NCI-H2171 treated with DMSO at 0.1 percent for 48 hours (cell line): ENCODE measurements at places on chromosomes 12 and 14.

DNA sequence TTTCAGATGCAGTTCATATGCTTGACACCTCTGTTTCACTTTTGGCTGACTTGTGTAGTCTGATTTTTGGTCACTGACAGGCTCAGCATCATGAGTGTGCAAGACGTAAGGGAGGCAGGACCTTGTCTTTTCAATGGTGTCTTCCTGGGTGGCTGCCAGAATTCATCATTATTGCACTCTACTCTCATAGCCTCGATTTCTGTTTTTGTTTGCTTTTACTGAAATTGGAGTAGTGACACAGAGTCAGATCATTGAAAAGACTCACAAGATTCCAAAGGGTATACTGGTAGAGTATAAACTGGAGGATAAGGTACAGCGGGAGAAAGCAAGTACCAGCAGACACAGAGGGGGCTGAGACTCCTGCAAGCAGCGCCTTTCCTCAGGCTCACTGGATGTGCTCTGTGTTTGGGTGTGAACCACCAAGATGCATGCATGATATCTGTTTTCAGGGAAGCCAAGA, 126.3 kb upstream of the FGD4 start:
- no peak for DNase-seq

GRCh38 chr12:71010143-71010479, 89.6 kb upstream of the PTPRR start:
- DNase-seq = no peak

GRCh38 chr12:118061011-118061872, at the start of gene WSB2:
Gene WSB2 (minus strand): TSS chr12:118061179. CDS start chr12:118061048, 131 bp downstream.
- DNase-seq = peak; percentile 43

- DNase-seq = no peak
Measured at GRCh38 chr12:116594325-116595038, 35.3 kb downstream of the MAP1LC3B2 start.

DNA sequence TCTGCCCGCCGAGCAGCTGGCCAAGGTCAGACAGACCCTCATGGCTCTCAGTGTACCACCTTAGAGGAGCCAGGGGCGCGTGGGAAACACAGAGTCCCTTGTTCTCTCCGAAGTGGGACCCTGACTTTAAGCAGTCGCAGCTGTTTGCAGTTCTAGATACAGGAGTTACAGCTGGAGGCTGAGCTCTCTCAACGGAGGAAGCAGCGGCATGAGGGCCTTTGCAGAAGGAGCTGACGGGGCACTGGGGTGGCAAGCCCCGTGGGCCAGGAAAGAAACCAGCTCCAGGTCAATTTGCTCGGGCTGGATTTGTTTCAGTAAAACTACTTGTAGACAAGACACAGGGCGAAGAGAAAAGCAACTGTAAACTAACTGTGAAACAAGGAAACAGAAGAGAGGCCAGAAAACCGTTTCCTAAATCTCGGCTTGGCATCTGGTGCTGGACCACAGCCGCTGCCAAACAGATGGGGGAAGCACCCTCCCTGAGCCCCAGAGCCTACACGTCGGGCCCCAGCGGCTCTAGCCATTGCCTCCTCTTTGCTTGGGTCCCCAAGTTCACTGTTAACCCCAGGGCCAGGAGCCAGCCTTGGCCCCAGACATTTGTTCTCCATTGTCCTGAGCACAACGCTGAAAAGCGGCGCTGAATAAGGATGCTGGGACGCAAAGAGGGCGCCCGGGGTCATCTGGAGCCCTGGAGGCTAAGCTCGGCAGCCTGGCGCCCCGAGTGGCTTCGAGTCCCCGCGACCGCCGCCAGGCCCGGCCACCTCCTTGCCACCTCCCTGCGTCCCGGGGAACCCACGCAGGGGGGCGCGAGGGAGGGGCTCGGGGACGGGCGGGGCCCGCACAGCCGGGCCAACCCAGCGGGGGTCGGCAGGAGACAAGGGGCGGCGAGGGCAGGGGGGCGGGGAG, 914 bp upstream of the PACS2 start:
- peak; percentile 49 for DNase-seq

DNA sequence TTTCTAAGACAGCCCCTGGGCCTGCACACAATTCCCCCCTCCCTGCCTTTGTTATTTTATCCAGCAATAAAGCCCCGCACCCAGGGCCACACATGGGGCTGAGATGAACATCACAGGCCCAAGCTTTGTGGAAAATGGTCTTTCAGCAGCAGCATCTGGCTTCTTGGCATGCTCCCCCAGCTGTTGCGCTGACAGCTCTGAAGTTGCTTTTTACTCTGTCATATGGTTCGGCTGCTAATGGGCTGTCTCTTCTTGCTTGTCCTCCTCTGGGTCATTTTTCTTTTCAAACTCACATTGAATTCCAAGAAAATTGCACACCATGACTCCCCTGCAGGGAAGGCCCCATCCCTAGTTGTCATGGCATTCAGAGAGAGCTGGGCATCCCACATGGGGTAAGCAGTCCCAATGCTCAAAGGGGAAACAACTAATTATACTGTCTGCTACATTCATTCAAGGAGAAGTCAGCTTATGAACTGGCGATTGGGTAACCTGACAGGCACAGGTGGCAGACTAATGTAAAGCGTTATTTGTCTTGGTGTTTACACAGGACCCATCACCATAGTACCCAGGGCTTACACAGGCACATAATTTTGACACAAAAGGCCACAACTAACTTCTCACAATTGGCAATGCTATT, 74.0 kb upstream of the CDKN3 start:
- DNase-seq = no peak

DNA sequence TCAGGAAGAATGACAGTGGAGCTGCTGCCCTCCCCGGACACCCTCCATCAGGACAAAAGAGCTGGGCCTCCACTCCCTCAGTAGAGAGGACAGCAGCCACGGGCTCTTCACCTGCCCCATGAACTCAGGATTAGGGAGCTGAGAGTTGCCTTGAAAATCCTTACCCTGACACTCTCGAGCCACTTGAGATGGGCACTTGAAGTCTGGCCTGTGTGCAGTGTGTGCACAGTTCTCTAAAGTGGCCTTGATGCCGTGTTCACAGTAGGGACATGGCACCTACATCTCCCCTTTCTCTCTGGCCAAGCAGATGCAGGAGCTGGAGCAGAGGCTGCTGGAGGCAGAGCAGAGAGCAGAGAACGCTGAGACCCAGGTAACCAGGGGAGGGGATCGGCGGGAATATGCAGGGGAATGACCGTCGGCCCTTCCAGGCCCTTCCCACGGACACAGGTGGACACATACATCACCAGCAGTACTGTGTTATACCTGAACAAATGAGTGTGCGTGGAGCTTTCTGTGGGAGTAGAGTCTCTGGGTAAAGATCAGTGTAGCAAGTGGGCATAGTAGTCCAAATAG, 22.5 kb downstream of the PLEKHH1 start:
- DNase-seq = no peak

- DNase-seq = no peak
Measured at GRCh38 chr14:70901269-70901668, 6.0 kb upstream of the PCNX1 start.

DNA sequence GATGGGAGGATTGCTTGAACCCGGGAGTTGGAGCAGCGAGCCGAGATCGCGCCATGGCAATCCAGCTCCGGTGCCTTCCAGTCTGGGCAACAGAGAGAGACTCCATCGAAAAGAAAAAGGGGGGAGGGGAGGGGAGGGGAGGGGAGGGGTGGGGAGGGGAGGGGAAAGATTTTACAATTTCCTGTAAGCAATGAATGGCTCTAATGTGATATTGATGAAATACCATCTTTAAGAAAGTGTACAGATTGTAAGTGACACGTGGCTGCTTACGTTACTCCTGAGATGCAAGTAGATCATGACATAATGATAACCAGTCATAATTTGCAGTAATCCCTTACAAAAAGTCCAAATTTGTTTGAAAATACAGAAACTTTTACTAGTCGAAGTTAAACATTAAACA, 1.4 kb downstream of the SLC25A21 start:
- no peak for DNase-seq

- peak; percentile 61 for DNase-seq
Measured at GRCh38 chr14:20262642-20263128, 23.6 kb downstream of the OR11H4 start.

DNA sequence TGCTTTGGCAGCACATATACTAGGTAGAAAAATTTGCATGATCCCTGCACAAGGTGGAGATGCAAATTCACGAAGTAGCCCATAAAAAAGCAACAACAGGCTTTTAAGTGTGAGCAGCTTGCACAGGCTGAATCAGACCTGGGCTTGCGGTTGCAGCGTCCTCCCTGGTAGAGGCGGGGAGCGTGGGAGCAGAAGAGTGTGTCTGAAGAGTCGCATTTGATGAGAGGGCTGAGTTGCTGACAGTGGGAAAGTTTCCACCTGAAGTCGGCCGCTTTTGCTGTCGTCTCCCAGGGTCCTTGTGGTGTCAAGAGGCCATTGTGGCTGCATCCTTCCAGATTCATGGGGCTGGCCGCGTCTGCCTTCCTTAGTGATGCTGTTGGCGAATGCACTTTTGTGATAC, 6.2 kb downstream of the AACS start:
- DNase-seq = no peak

GRCh38 chr12:49296034-49296835, 1.3 kb downstream of the PRPH start:
- peak; percentile 68 for DNase-seq

DNA sequence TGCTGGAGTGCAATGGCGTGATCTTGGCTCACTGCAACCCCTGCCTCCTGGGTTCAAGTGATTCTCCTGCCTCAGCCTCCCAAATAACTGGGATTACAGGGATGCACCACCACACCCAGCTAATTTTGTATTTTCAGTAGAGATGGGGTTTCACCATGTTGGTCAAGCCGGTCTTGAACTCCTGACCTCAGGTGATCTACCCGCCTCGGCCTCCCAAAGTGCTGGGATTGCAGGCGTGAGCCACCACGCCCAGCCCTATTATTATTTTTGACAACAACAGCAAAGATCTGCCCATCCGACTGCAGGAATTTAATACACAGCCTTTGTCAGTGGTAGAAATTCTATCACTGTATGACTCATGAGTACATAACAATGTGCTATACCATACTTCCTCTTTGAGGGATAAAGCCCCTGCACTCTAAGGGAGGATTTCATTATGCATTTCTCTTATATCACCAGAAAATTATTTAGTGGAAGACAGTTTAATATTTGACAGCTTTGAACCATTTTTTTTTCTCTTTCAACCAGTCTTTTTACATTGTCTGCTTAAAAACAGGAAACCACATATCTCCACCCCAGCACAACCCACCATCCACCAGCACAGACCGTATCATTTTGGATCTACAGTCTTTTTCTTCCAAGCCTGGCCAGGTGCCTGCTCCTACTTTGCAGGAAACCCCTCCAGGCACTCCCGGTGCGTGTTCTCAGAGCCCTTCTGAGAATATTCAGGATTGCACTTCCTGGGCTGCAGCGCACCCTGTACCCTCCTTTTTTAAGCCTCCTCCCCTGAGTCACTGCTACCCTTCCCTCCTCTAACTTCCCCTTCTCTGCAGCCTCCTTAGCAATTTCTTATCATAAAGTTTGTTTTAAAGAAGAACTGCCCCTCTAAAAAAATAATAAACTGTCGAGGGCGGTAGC, 594 bp downstream of the ARHGDIB start:
- no peak for DNase-seq

- no peak for DNase-seq
Measured at GRCh38 chr12:14572401-14572800, 4.7 kb upstream of the PLBD1 start.
